ENCODE measurements at places on chromosomes 12 and 14. TPM values are rescaled to one million over a fixed set of nuclear protein-coding genes. Genes with fewer than 3 reads are reported as not detected.

DNA sequence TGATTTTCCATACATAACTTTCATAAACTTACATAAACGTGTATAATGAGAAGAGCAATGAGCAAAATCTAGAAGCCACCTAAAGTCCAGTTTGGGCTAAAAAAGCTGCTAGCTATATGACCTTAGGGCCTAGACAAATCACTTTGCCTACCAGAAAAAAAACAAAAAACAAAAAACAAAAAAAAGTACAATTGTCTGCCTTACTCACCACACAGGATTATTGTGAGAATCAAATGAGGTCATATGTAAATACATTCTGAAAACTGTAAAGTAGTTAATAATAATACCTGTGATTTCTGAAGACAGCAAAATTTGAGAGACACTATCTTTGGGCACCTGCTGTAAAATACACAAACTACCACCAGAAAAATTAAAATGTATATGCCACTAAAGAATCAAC lies 4.2 kb downstream of the ATP2B1 start:
- DNase-seq = no peak

DNA sequence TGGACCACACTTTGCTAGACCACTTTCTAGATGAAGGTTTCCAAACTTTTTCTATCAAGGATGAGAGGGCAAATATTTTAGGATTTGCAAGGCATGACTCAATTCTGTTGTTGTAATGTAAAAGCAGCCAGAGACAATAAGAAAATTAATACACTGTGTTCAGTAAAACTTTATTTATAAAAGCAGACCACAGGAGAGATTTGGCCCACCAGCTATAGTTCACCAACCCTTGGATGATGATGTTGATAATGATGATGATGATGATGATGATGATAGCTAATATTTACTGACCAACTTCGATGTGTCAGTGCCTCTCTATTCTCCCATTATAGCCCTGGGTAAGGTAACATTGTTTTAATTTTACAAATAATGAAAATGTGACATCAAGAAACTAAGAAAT lies 156.5 kb downstream of the BTG1 start:
- DNase-seq = no peak

DNA sequence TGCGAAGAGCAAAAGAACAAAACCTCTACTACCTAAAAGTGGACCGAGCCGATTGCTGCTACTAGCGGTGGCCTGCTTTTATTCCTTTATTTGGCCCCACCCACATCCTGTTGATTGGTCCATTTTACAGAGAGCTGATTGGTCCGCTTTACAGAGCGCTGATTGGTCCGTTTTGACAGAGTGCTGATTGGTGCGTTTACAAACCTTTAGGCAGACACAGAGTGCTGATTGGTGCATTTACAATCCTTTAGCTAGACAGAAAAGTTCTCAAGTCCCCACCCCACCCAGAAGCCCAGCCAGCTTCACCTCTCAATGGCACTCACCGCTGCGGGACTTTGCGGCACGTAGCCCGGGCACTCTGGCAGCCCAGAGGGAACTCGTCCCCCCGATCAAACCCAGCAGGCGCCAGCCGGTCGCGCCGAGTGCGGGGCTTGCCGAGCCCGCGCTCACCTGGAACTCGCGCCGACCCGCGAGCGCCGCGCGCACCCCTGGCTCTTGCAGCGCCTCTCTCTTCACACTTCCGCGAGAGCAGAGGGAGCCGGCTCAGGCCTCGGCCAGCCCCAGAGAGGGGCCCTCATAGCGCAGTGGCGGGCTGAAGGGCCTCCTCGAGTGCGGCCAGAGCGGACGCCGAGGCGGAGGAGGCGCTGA lies 8.7 kb upstream of the FGD4 start:
- DNase-seq = no peak

DNA sequence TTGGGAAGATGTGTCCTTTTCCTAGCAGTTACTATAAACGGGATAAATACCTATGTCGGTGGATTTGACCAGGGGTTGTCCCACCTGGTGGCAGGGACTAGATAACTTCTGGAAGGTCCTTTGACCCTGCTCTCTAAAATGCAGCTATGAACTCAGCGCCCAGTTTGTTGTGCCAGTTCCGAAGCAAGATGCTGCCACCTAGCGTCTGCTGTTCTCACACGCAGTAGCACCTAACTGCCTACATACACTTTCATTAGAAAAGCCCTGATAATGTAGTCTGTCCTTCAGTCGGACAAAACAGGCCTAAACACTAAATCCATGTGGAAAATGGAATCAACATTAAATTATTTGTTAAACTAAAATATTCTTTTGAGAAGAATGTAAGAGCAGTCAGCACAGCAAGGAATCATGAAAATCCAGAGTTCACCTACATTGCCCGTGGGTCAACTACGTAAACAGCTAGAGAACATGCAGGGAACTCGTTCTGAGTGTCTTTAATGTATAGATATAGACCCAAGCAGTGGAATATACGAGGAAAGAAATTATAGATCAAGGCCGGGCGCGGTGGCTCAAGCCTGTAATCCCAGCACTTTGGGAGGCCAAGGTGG lies 51.1 kb upstream of the CRACR2A start:
- DNase-seq = peak; percentile 64

Gene BIN2
- total RNA-seq = 0.22 TPM

Gene GPR132
- 0.10 TPM for total RNA-seq
